Fibroblast of skin of left quadriceps (primary cell): ENCODE measurements at places on chromosomes 2 and 18.

GRCh38 chr2:214076527-214076926 is 334.3 kb upstream of the VWC2L start:
- DNase-seq = no peak

DNA sequence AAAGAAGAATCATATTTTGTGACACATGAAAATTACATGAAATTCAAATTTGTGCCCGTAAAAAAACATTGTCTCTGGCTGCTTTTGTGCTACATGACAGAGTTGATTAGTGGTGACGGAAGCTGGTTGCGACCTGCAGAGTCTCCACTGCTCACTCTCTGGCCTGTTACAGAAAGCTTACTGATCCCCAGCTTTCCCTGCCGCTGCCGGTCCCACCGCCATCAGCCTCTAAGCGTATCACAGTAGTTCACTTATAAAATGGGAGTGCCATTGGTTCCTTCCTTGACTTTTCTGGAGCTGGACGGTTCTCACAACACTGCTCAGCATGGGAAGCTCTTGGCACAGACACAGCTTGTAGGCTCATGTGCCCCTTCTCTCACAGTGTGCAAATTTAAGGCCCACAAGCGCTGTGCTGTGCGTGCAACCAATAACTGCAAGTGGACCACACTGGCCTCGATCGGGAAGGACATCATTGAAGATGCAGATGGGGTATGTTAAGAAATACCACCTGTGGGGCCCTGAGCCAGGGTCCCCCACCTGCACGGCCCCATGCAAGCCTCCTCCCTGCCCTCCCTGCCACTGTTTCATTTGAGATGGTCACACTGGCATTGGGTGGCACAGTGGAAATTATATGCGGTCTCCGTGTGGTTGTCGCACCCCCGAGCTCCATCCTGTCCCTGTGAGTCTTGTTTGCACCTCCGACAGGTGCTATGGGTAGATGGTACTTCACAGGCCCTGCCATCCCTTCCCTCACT is 81.3 kb downstream of the DGKD start:
- no peak for DNase-seq

DNA sequence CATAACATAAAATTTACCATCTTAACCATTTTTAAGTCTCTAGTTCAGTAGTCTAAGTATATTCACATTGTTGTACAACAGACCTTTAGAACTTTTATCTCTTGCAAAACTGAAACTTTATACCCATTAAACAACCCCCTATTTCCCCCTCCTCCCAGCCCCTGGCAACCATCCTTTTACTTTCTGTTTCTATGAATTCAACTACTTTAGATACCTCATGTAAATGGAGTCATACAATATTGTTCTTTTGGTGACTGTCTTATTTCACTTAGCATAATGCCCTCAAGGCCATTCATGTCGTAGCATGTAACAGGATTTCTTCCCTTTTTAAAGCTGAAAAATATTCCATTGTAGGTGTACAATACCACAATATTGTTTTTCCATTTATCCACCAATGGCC is 129.8 kb downstream of the PDE11A start:
- no peak for DNase-seq

DNA sequence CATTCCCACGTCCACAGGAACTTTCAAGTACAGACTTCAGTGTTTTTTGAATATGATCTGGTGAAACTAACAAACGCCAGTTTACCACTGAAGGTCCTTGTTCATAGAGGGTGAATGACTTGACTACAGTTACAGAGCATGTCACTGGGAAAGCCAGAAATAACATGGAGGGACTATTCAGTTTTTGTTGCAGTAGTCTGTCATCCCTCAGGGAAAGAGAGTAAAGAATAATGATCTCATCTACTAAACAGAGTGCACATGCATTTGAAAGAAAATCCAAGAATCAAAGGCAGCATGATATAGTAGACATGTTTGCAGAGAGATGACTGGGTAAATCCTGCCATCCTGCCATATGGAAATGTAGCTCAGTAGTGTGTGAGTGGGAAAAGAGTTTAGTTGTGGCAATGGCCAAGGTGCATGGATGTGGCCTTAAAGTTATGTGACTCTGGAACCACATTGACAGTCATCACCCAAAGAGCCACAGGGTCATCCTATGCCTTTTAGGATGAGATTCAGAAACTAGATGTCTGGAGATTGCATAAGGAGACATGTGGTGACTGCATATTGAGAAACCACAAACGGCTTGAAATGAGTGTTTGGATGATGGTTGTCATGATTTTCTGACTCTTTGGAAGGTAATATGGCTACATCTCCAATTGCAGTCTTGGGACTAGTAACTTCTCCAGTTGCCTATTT is 125.3 kb upstream of the ZEB2 start:
- no peak for DNase-seq

DNA sequence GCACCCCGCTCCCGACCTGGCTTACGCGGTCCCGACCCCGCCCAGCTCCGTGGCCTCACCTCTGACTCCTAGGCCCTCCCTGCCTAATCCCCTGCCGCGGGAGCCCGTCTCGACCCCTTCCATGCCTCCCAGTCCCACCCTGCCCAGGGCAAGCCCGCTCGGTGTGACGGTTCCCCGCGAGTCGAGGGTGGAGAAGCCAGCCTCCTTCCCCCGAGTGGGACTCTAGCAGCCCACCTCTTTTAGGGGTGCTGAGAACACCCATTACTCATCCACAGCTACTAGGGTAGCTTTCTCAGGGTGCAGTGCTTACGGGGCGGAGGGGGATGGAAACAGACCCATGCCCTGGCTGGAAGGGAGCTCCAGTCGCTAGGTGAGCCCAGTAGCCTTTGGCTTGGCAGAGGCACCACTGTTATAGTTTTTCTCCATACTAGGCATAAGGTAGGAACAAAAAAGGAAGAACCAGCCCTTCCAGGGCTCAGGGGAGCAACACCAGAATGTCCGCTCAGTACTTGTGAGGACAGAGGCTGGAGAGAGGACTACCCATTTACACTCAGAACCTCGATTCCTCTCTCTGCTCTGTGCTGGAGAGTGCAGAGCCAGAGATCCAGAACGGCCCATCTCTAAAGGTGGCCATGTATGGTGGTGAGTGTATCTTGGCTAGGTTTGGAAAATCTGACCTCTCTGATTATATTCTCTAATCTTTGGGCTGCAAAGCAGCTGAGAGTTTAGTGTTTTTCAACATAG is 606 bp downstream of the AGBL5 start:
- no peak for DNase-seq

DNA sequence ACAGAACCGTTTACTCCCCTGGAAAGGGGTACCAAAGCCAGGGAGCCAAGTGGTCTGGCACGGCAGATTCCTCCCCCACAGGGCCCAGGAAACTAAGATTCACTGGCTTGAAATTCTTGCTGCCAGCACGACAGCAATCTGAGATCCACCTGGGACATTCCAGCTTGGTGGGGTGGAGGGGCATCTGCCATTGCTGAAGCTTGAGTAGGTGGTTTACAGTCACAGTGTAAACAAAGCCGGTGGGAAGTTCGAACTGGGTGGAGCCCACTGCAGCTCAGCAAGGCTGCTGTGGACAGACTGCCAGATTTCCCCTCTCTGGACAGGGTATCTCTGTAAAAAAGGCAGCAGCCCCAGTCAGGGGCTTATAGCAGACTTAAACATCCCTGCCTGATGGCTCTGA is 901.7 kb upstream of the LRRTM1 start:
- no peak for DNase-seq

DNA sequence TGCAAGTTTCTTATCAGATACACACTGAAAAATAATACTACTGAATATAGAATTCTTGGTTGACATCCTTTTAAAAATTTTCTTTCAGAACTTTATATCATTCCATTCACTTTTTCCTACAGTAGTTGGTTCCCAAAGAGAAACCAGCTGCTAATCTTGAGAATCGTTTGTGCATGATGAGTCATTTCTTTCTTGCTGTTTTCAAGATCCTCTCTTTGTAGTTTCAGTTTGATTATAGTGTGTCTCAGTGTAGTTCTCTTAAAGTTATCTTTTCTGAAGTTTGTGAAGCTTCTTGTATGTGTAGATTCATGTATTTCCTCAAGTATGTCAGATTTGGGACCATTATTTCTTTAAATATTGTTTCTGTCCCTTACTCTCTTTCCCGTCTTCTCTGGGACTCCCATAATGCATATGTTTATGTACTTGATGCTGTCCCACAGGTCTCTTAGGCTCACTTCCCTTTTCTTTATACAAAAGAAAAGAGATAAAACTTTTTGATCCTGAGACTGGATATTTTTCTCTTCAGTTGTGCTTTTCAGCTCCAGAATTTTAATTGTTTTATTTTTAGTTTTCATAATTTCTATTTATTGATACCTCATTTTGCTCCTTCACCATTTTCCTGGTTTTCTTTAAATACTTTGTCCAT is 801.0 kb downstream of the TDRD15 start:
- DNase-seq = no peak

- no peak for DNase-seq
These were observed 55.7 kb downstream of the ANKMY1 start for GRCh38 chr2:240502059-240502429.
